H1 (cell line): ENCODE measurements at places on chromosomes 2 and 18. TPM values are rescaled to one million over a fixed set of nuclear protein-coding genes. Genes with fewer than 3 reads are reported as not detected.

The ASXL3 gene
- polyA plus RNA-seq = 0.08 and 0.14 TPM in 2 replicates

The GALR1 gene
- polyA plus RNA-seq = 0.09 TPM in 2 replicates

- peaks cover 7% of the 10 kb centered on the region; the same call in 1 of the 2 replicates for H3K36me3 ChIP-seq
- H3K4me3 ChIP-seq = no peak overlapping the region
- no peaks in the 10 kb centered on the region for H3K4me1 ChIP-seq
- H3K27me3 ChIP-seq = no peaks in the 10 kb centered on the region
Measured at GRCh38 chr2:197460649-197461048, 7.3 kb downstream of the COQ10B start.

GRCh38 chr2:213640738-213641425 lies 356.6 kb downstream of the SPAG16 start:
- no peak overlapping the region for H3K4me3 ChIP-seq
- no peaks in the 10 kb centered on the region for H3K4me1 ChIP-seq
- no peaks in the 10 kb centered on the region for H3K27me3 ChIP-seq
- no peaks in the 10 kb centered on the region for H3K36me3 ChIP-seq
- no peak for DNase-seq

DNA sequence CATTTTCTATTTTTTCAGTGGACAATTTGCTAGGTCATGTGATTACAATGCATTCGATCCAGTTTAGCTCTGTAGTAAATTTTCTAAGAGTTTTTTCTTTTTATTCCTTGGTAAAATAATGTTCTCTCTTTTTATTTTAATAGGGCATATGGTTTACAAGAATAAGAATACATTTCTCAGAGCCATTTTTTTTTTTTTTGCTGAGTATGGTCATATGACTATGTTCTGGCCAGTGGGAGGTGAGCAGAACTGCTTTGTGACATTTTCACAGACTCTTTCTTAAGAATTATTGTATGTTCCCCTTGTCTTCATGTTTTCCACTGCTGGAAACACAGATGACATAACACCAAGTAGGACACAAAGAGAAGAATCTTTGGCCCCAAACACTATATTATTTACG lies 626.6 kb upstream of the FSHR start:
- H3K4me1 ChIP-seq = no peaks in the 10 kb centered on the region
- no peaks in the 10 kb centered on the region for H3K27me3 ChIP-seq
- no peak overlapping the region for H3K4me3 ChIP-seq
- DNase-seq = no peak

DNA sequence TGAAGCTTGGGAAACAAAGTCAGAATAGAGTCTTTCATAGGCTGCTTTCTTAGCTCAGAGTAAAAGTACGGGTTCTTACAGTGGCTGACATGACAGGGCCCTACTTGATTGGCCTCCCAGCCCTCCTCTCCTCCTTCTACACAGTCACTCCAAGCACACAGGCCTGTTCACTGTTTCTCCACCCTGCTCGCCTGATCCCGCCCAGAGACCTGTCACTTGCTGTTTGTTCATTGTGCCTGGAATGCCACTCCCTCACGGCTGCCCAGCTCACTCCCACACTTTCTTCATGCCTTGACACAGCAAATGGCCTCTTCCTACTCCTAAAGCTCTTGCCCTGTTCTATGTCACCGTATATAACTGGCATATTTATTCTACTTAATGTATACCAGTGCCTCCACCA lies 104.8 kb downstream of the MAP4K4 start:
- H3K4me3 ChIP-seq = no peak overlapping the region
- H3K4me1 ChIP-seq = peaks cover 15% of the 10 kb centered on the region
- no peak overlapping the region for H3K27ac ChIP-seq
- H3K27me3 ChIP-seq = no peaks in the 10 kb centered on the region
- no peak for DNase-seq

- H3K4me1 ChIP-seq = no peaks in the 10 kb centered on the region
- no peak overlapping the region for H3K27ac ChIP-seq
- DNase-seq = no peak
Measured at GRCh38 chr2:18674309-18674708, 84.9 kb upstream of the NT5C1B start.

DNA sequence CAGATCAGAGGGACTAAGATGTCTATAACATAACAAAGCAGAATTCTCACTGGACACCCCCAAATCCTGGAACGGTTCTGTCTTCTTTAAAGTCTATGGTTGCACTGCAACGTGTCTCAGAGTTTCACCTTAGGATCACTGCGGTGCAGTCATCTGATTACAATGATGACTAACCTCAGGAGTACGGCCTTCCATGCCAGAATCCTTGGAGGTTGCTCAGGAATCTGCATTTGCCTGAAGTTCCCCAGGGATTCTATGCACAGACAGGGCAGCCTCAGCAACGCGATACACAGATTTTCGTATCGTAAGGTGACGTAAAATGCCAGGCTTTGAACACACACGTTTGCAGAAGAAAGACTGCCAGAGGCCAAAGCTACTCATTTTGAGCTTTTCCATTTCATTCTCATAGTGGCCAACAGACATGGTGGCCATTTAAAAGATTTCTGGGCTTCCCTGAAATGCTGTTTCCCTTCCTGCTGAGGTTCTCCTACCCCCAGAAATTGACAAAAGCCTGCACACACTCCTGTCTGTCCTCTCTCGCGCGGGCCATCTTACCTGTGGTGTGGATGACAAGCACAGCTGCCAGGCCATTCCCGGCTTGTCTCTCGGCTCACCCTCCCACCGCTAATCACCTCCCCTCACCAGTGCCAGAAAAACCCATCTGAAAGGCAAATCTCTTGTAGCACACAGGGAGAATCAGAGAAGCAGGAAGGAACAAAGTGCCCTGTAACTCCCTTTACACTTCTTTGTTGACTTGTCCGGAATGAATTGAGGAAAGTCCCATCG lies 148.8 kb downstream of the ACKR3 start:
- no peak overlapping the region for H3K27ac ChIP-seq
- H3K36me3 ChIP-seq = no peaks in the 10 kb centered on the region
- H3K4me1 ChIP-seq = no peaks in the 10 kb centered on the region
- H3K4me3 ChIP-seq = no peak overlapping the region
- DNase-seq = no peak
- no peaks in the 10 kb centered on the region for H3K27me3 ChIP-seq

GRCh38 chr2:216710551-216711301 lies 15.4 kb upstream of the IGFBP5 start:
- H3K27ac ChIP-seq = no peak overlapping the region
- no peaks in the 10 kb centered on the region for H3K4me1 ChIP-seq
- DNase-seq = no peak
- H3K4me3 ChIP-seq = no peak overlapping the region
- H3K27me3 ChIP-seq = no peaks in the 10 kb centered on the region
